ENCODE measurements at places on chromosomes 4 and X.

DNA sequence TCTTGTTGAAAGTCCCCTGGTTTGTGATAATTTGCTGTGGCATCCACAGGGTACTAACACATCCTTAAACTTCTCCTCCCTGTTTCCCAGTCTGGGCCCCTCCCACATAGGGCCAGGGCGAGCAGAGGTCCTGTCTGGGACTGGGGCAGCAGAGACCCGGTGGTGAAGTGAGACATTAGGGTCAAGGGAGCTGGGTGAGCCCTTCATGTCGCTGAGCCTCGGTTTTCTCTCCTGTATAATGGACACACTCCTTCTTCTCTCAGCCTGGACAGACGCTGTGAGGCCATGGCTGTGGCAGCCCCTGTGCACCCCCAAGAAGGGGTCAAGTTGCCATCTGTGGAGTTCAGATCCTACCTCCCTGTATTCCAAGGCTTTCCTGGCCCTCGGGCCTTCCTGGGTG is 33.0 kb upstream of the HMX1 start:
- no peak for DNase-seq

GRCh38 chr4:8727546-8728510 is 135.3 kb downstream of the CPZ start:
- no peak for DNase-seq

DNA sequence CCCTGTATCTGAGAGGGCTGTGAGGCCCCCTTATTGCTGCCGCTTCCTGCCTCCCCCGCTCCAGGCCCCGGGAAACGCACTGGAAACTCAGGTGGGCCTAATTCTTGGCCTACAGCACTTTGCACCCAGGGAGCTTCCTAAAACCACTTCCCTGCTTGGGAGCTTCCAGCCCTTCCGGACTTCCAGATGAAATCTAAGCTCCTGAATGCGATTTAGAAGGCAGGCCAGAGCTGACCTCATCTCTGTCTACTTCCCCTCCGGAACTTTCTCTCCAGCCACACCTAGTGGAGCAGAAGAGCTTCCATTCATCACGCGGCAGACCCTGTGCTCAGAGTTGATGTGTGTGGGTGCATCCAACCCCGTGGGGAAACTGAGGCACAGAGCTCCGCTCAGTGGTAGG is 84.2 kb downstream of the SORCS2 start:
- no peak for DNase-seq

DNA sequence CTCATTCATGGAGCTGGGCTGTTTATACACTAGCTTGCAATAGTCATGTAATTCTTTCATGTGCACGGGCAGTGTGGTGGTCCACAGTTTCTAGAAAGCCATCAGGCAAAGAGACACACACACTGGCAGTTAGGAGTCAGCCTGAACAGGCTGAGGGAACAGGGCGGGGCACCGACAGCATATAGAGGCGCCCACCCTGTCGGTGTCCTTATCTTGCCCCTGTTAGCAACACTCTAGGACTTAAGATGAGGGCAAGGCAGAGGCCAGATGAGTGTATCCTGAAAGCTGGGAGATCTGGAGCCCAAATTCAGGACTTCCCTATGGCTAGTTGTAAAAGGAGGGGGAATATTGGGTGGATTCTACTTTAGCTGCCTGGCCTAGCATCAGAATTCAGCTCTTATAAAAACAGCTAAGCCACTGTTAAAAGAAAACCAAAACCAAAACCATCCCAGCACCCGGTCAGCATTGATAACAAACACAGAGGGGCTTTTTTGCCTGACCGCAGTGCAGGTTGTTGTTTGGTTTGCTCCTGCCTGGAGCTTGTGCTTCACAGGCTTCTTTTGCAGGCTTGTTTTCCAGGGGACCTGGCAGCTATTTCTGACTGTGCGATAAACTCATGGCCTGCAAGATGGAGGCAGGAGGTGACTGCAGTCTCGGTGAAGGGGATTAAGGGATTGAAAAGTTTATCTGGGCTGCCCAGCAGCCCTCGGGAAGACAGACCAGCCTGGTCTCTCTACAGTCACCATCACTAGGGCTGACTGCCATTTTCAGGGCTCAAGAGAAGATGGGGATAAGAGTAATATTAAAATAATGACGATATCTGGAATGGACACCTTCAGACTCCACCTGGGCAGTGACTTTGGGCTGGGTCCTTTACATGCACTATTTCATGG is 638.9 kb downstream of the MID1IP1 start:
- DNase-seq, result no peak

GRCh38 chrX:86154553-86154952 is 6.3 kb downstream of the DACH2 start:
- no peak for DNase-seq

- DNase-seq, result peak; percentile 67
Measured at GRCh38 chrX:41472231-41472815, 25.2 kb downstream of the NYX start.

GRCh38 chr4:172989984-172990820 is 178.4 kb upstream of the GALNT7 start:
- no peak for DNase-seq

DNA sequence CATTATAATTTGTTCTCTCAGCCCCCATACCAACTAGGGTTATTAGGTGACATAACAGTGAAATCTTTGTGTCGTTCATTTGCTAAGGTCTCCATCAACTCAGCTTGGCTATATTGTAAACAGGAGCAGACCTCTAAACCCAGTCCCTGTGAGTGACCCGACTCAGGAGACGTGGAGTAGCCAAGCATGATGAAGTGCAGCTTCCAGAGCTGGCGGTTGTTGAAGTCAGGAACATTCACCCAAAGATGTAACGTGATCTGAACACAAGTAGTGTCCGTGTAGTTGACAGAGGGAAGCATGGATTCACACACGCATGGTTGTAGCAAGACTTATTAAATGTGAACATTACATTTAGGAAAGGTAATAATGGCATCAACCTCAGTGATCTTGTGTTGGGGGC is 102.3 kb downstream of the FAM193A start:
- DNase-seq, result no peak

DNA sequence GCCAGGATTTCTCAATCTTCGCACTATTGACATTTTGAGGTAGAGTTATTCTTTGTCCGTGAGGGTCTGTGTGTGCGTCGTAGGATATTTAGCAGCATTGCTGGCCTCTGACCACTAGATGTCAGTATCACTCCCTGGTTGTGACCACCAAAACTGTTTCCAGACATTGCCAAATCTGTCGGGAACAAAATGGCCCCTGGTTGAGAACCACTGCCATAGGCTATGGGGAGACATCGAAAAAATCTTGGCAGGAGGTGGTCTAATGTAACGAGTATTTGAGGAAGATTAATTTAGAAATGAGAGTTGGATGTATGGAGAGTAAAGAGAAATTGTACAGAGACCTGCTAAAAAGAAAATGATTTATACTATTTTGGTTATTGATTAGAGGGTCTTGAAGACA is 108.4 kb downstream of the DOCK11 start:
- DNase-seq, result peak; percentile 10

DNA sequence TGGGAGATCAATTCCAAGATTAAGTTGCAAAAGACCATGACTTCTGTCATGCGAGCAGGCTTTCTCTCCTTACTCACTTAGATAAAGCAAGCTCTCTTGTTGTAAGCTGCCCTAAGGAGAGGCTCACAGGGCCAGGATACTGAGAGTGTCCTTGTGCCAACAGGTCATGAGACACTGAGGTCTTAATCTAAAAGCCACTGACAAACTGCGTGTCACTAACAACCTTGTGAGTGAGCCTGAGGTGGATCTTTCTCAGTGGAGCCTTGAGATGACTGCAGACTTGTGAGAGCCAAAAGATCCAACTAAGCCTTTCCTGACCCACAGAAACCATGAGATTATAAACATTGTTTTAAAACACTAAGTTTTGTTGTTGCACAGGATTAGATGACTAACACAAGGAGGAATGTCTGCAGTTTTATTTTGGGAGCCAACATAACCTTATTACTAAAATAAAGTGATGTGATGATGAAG is 170.5 kb downstream of the SLC39A8 start:
- DNase-seq, result no peak

DNA sequence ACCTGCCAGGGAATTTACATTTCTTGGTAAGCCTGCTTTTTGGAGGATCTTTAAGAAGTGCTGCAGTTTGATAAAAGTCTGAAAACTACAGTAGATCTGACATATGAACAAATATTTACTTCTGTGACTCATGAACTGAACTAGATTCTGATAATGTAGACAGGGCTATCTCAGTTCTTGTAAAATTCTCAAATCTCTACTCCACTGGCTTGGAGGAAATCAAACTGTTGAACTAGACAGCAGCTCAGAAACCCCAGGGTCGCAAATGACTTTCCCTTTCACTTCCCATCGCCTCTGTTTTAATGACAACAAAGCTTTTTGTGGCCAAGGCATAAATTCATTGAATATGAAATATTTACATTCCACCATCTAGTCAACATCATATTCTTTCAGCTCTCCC is 15.4 kb upstream of the OCIAD1 start:
- no peak for DNase-seq

DNA sequence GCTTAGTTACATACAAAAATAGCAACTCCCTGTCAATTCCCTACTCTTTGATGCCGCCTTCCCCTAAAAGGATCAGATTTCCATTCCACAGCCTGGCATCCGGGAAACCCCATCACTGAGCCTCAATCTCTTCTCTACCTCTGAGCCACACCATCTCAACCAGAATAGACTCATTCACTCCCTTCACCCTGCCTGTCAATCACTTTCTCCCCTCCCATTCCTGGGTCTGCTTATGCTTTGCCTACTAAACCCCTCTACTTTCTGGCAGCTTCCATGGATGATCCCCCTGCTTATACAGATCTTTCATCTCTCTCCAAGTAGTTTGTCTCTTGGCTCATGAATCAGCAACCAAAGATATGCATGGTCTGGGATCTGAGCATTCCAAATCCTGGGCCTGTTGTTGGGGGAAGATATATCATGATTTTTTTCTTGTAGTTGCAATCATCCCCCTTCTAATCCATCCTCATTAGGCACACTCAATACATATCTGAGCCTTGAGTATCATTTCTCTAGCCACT is 2.6 kb downstream of the AMER1 start:
- no peak for DNase-seq

DNA sequence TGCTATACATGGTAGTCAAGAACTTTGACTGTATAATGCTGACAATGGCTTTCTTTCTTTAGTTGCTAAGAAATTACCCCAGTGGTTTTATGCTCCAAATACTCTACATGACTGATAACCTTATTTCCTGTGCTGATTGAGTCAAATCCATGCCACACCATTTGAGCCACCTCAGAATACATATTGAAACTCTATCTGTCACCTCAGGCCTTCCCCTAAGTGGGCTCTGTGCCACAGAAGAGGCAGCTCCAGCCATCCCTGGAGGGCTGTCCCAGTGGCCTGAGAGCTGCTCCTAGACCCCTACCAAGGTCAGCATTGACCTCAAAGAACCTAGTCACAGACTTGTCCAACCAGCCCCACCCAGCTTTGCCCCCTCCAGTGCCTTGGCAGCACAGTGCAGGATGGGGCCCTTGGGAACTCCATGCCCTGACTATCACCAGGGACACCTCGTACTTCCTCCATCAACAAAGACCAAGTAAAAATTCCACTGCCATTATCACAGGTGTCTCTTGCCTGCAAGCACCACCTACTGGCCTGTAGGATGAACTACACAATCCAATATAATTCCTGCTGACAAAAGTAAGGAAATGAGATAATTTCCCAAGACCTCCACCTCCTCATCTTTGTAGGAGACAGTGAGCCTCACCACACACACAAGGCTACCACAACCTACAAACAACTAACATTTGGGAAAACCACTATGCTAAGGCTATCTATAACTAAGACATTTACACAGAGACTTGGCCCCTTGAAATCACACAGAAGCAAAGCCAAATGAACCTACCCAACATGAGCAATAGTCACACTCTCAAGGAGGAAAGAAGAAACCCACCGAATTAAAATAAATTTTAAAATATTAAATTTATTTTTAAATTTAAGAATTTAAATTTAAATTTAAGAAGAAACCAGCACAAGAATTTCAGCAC is 239.9 kb downstream of the NKX6-1 start:
- DNase-seq, result peak; percentile 37

DNA sequence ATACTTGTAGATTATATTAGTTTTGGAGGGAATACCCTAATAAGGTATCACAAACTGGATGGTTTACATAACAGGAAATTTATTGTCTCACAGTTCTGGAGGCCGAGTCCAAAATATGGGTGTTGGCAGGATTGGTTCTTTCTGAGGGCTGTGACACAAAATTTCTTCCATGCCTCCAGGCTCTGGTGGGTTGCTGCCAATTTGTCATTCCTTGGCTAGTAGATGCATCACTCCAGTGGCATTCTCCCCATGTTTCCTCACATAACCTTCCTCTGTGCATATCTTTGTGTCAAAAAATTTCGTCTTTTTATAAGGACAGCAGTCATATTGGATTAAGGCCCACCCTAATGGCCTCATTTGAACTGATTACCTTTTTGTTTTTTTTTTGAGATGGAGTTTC is 49.3 kb downstream of the APELA start:
- no peak for DNase-seq

Data from RCC 7860 (cell line).